Amniotic stem cell (primary cell): ENCODE measurements at places on chromosomes 2 and 18.
A peak's percentile ranks its signal among the peaks of the same experiment; 100 is the strongest.

- DNase-seq = no peak
These were observed 3.0 kb downstream of the SLC35F6 start for GRCh38 chr2:26767129-26767528.

DNA sequence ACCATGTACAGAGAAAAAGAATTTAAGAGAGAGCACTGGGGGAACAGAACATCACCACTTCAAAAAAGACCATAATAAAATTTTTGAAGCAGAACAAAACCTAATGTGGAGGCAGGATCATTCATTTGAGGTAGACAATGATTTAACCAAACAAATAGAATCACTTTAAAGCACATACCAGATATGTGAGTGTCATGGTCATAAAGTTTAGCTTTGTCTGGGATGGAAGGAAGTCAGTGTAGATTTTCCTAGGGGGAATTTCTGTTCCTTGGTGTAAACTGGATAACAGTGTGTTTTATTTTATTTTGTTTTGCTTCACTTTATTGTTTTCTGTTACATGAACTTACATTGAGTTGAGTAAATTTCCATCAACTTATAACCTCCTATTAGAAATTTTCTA, 120.8 kb downstream of the CRIM1 start:
- no peak for DNase-seq

DNA sequence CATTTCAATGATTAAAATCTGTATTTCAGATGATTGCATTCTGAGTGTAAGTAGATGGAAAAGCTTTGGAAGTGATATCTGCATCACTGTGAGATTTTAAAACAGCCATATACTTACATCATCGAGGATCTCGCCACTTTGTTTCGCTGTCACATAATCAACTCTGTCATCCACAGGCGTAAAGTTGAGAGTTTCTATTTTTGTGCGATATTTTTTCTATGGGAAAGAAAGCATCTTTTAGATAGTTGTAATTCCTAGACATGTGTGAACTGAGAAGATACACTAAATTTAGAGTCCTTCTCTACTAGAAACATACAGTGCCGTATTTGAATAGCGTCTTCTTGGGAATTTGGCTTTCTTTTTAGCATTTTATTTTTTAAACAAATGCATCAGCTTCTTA, 158.8 kb downstream of the RIF1 start:
- no peak for DNase-seq

GRCh38 chr18:79367989-79368388, 27.7 kb upstream of the NFATC1 start:
- no peak for DNase-seq

DNA sequence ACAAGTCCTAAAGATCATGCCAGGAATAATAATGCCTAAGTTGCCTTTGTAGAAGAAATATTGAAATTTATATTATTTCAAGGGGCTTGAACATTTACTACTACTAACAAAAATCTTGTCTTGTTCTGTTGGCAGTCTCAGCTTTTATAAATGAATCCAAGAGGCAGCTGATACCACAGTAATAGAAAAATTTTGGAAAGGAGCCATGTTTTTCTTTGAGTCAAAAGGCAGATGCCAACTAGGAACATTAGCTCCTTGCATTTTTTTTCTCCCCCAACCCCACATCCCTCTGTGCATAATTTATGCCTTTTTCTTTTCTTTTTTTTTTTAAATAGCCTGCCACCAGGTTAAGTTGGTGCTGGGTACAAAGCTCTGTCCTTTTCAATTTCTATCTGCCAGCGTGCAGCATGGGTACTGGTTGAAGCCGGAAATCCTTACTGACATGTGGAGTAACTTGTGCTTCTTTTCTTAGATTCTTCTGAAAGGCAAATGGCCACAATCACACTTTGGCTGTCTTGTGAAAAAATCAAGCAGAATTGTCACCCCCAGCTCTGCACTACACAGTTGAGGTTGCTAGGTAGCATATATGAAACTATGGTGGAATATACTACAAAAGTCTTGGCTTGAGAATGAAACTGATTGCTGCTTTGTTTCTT, 98.8 kb downstream of the RHBDD1 start:
- no peak for DNase-seq

GRCh38 chr2:46188041-46188716, 109.0 kb upstream of the EPAS1 start:
- DNase-seq = no peak

- DNase-seq = no peak
These were observed 33.1 kb upstream of the ZNF532 start for GRCh38 chr18:58831606-58832005.

- no peak for DNase-seq
These were observed 35.1 kb downstream of the DCDC2C start for GRCh38 chr2:3738454-3738853.

GRCh38 chr2:98382086-98382485, 35.8 kb downstream of the CNGA3 start:
- no peak for DNase-seq

DNA sequence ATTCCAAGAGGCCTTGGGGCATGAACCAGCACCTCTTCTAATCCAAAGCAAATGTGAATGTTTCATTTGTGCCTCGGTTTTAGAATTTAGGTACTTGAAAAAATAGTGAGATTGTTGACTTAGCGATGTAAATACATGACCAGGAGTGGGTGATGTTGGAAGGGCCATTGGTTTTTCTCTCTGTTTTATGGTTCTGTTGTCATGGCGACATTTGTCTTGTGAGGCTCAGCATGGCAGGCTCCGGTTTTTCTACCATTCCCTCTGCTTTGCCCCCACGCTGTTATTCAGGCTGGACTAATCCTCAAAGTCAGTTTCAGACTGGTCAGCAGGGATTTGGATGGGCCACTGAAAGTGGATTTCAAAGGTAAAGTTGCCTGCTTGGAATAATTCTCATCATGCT, 255.4 kb downstream of the ALPK2 start:
- no peak for DNase-seq

DNA sequence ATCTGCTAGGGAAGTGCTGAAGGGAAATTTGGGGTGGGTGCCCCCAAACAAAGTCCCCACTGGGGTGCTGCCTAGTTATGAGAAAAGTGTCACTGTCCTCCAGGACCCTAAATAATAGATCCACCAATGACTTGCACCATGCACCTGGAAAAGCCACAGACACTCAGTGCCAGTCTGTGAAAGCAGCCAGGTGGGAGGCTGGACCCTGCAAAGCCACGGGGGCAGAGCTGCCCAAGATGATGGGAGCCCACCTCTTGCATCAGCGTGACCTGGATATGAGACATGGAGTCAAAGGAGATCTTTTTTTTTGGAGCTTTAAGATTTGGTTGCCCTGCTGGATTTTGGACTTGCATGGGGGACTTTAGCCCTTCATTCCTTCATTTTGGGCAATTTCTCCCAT, 431.6 kb downstream of the ERBB4 start:
- DNase-seq = no peak

DNA sequence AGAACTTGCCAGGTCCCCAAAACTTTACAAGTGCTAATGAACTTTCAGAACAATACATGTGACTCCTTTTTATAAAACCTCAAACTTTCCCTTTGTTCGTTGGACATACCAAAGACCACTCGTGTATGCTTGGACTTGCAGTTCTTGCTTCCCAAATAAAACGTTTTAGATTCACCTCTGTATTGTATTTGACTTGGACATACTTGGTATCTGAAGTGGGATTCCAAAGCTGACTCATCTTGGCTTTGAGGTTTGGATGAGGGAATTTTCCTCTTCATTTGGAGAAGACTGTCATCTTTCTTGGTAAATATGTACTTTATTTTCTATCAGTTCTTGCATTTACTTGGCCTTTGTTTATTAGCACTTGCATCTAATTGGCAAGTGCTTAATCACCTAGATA, 8.0 kb upstream of the CYB5A start:
- DNase-seq = no peak

DNA sequence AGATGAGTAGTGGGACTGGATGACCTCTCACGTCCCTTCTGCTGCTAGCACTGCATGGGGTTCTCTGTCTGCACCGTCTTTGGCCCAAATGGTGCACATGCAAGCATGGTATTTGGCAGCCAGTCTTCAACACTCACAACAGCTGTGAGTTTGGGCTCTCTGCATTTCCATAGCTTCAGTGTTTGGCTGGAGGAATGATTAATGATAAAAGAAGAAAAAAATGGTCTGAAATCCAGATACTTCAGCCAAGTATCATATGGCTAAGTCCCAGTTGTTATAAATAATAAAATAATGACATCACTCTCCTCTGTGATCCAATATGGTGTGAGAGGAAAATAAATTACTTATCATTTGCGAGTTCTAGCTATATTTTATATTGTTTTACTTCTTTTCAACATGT, 173.3 kb downstream of the DCDC2C start:
- DNase-seq = no peak

GRCh38 chr2:233051241-233052149, 8.6 kb upstream of the INPP5D start:
- DNase-seq = no peak

DNA sequence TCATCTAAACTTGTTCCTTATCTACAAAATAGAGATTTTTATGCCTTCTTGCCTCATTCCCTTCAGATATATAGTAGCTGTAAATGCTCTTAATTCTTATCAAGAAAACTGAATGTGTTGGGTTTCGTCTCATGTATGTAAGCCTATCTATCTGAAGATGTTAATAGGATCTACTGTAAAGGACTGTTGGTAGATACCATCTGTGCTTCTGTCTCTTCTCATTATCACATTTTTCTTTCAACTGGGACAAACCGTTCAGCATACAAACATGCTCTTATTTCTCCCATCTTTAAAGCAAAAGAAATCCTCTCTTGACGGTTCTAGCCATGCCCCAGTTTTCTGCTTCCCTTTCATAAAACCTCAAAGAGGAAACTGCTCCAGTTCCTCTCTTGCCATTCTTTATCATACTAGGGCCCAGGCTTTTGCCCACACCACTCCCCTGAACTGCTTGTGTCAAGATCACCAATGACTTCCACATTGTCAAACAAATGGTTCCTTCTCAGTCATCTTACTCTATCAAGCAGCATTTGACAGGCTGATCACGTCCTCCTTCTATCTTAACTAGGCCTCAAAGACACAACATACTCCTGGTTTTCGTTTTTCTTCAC, 88.7 kb downstream of the ARHGEF33 start:
- DNase-seq = no peak

- DNase-seq = no peak
These were observed 471.7 kb upstream of the CDH20 start for GRCh38 chr18:60861575-60861974.

- DNase-seq = no peak
These were observed 1.0 kb upstream of the B3GNT7 start for GRCh38 chr2:231394211-231395141.

DNA sequence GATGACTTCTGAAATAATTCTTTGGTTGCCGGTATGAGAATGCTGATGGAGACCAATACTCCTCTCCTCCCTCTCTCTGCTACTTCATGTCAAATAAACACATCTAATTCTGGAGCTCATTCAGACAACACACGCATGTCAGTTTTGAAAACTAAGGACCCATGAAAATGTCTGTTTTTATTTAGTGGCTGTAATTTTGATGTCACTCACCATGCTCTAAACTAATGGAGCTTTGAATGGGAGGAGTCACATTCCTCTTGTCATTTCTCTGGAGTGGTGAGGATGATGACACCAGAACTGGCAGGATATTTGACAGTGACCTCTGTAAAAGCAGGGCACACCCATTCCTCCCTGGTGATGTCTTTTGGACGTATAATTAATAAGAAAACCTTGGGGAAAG, 163.0 kb downstream of the PHLPP1 start:
- no peak for DNase-seq

DNA sequence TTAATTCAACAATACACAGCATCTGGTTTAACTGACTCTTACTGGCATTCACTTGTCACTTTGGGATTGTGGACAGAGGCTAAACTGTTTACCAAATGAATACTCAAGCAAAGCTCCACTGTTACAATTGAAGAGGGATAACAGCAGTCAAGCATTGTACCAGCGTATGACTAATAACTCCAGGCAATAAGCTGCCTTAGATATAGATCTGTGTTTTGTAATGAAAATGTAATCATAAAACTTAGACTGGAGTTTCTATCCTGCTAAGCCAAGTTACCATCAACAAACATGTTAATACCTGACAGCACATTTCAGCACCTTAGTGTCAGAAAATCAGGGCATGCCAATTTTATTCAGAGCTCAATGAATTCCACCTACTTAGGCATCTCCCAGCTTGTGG, 889.5 kb downstream of the EPHA4 start:
- DNase-seq = no peak

DNA sequence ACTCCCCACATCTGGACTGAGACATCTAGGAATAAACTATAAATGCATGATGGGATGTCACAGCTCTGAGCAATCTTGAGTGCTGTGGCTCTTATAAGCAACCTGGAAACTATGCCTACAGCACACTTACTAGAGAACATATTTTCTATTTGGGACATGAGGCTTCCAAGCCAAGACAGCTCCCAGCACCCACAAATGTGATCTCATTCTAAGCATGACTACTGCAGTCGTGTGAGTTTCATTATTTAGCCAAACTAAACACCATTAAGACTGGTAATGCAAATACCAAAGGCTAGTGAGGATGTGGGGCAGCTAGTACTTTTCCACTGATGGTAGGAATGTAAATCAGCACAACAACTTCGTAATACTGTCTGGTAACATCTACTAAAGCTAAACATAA, 72.5 kb downstream of the RTTN start:
- peak; percentile 60 for DNase-seq

GRCh38 chr18:58632552-58632951, 3.7 kb upstream of the ALPK2 start:
- no peak for DNase-seq

GRCh38 chr18:22946846-22947245, 13.7 kb downstream of the RBBP8 start:
- DNase-seq = no peak

- DNase-seq = no peak
These were observed 1.6 kb downstream of the TEKT4 start for GRCh38 chr2:94872676-94873361.

DNA sequence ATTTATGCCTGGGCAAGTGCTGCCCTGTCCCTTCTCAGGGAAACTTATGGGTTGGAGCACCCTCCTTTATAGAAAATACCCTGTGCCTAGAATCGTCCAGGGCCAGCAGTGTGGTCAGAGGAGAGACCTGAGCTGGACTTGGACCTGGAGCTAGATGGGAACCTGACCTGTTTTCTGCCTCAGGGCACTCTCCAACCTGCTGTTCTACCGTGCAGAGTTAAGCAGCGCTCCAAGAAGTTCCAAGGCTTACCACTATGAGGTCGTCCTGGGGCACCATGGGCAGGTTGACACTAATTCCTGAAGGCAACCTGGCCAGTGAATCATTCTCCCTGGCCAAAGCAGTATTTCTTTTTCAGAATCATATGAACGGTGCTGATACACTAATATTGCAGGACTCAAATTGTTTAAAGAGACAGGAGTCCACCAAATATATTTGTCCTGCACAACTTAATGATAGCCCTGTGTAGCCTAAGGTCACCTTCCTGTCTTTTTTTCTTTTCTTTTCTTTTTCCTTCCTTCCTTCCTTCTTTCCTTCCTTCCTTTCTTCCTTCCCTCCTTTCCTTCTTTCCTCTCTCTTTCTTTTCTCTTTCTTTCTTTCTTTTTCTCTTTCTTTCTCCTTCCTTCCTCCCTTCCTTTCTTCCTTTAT, 455.4 kb upstream of the HNMT start:
- no peak for DNase-seq
